Stimulated activated CD4-positive, alpha-beta T cell treated with anti-CD3 and anti-CD28 coated beads, Interleukin-12 subunit alpha, Interleukin-12 subunit beta, amount 100 ng/mL, for 24 hours (primary cell): ENCODE measurements at places on chromosomes 2 and 18.

- DNase-seq: no peak
Observed at GRCh38 chr18:23207191-23207955, 72.1 kb downstream of the CABLES1 start.

GRCh38 chr18:27017901-27018500, 152.5 kb upstream of the AQP4 start:
- DNase-seq: no peak

DNA sequence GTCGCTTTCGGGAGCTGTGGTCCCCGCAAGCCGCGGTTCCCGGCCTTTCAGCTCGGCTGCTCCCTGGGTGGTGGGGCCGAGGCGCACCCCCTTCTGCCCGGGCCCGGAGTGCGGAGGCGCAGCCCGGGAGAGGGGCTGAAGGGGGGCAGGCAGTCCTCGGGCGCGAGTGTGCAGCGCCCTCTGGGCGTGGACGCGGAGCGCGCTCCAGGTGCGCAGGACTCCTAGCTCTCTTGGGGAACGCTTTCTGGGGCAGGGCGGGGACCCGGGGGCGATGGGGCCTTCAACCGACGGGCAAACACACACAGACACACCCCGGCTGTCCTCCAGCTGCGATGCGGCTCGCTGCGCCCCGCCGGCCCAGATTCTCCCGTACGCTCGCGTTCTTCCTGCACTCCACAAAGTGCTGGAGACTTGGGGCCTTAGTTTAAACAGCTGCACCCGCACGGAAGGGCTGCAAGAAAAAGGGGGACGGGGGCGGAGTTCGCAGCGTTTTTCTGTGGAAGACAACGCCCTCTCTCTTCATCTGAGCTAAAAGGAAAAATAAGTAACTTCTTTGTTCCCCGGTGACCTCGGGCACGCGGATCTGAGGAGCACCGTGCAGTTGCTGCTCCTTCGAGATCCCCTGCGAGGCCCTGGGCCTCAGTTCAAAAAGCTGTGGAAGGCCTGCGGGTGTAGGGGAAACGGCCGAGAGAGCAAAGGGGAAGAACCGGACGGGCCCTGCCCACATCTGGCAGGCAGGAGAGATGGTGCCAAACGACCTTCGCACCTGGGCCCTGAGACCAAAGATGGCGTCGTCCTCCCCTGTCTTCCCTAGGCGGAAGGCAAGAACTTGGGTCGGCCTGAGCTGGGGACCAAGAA, 593 bp upstream of the SDC1 start:
- DNase-seq: peak; percentile 36

DNA sequence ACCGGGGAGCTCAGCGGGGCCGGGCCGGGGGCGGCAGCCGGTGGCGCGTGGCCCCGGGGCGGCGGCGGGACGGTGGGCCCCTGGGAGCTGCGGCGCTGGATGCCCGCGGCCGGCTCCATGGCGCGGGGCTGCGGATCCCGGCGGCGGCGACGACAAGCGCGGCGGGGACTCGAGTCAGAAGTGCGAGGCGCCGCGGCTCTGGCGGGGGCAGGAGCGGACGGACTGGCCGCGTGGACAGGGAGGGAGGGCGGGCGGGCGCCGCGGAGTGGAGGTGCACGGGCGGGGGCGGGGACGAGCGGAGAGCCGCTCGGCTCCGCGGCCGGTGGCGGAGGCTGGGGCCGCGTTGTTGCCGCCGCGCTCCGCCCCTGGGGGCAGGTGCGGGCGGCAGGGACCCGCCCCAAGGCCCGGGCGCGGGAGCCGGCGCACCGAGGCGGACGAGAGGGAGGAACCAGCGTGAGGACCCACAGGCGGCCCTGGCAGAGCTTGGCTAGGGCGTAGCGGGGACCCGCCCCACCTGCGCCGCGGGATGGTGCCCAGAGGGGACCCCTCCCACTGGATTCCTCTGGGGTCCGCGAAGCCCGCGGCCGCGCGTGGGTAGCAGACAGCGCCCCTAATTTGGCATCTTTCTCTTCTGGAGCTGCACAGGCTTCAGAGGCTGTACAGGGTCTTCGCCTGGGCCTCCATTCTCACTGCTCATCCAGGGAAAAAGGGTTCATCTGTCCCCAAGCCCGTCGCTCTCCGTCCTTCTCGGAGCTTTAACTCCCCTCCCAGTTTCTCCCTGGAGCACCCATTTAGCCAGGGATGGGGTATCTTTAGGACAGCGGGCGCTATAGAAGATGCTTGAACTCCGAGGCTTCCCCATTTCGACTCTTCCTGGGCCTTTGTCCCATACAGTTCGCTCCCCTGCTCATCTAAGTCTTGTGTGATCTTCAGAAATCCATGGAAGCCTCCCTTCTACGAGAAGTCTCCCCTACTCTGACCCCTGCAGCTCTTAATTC, at the start of gene TMEM163:
TMEM163 (minus strand) TSS at position 184 of the 998 bp plus-strand sequence.
- DNase-seq: no peak

GRCh38 chr2:72719416-72719815, 106.4 kb downstream of the EXOC6B start:
- no peak for DNase-seq

- no peak for DNase-seq
Observed at GRCh38 chr2:5696945-5697521, 4.8 kb downstream of the SOX11 start.

DNA sequence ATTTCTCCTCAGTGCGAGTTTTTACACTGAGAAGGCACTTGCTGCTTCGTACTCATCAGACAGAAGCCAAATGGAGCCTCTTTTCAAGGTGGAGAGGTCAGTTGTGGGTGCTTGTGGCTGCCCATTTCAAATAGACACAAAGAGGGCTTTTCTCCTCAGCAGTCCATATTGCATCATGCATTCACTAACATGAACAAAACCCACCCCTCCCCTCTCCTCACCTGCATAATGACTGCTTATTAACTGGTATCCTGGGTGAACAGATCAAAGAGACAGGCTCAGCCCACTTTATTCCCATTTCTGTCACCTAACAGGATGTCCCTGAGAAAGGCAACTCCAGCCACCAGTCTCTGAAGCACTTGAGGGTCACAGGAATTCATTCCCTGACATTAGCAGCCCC, 28.9 kb downstream of the KLF7 start:
- no peak for DNase-seq
